ENCODE measurements at places on chromosomes 6 and 20.

- no peak for DNase-seq
Measured at GRCh38 chr6:110098511-110099116, 80.9 kb downstream of the WASF1 start.

- no peak for DNase-seq
Measured at GRCh38 chr20:63167026-63167917, 48.7 kb downstream of the YTHDF1 start.

GRCh38 chr6:167988945-167989841, 8.3 kb upstream of the KIF25 start:
- no peak for DNase-seq

DNA sequence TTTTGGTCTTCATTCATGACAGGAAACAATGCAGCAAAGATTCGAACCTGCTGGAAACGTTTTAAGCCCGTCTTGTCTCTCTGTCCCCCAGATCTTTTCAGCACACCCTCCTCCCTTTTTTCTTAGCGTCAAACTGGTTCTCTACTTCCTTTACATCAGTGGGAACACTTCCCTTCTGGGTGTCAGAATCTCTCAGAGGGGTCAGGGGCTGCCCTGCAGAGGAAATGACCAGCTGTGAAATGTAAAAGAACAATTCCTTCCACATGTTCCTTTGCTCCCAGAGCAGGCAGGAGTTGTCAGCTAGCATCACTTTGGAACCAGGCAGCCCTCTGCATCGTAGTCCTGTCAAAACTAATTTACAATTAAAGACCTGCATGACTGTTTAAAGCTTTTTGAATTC, 619.0 kb downstream of the TFAP2A start:
- DNase-seq: no peak

DNA sequence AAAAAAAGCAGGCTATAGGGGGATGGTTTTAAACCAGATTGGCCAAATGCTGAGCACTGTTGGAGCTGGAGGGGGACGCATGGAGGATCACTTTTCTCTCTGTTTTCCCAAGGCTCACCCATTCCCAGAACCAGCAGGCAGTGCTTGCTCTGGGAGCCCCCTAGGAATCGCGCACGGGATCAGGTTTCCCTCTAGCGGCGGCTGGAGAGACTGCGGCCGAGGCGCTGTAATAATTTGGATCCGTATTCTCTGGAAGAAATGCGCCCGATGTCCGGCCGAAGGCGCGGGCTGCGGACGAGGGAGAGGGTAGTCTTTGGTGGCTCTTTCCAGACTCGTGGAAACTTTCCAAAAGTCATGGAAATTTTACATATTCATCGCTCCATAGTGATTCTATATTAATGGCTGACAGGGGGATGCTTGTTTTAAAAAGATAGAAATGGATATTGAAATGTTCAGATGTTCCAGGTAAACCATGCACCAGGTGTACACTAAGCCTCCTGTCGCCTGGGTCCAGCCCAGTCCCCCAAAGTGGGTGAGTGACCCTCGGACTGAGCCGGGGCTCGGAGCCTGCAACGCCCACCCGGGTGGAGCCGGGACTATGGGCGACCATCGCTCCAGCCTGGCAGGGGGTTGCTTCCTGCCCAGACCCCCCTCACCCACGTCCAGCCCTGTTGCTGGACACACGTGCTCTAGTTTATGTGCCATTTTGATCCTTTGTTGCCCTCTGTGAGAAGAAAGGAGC, 78.7 kb upstream of the PHACTR3 start:
- no peak for DNase-seq

DNA sequence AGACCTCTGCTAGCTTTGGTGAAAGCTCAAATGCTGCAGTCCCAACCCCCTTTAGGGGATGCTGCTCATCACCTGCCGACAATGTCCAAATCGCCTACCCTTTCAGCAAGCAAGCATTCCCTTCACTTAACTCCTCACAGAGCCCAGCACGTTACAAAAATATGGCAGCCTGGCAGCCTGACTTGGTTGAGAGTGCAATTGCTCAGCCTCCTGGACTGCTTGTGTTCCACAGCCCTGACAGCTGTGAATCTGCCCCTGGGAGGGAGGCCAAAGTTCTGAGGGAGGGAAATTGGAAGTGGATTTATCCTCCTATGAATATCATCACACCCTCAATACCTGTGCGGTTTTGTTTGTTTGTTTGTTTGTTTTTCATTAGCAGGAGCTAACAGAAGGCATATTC, 231.0 kb downstream of the HIVEP2 start:
- no peak for DNase-seq

DNA sequence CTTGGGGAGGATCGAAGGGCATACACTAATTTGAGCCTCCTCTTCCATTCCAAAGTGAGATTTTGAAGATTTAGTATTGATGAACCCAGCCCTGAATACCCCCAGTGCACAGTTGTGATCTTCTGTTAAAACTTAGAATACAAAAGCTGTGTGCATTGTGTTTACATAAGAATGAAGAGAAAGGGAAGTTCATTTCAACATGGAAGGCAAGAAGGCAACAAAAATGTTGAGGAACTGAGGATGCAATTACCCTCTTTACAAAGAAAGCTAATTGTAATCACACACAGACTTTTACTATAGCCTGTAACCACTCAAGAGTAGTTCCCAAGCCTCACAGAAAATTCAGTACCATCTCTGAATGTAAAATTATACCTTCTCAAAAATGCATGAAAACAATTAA, 49.3 kb downstream of the GFOD1 start:
- no peak for DNase-seq

- DNase-seq: peak; percentile 36
Measured at GRCh38 chr6:116268589-116269293, 11.0 kb downstream of the TSPYL1 start.

- peak; percentile 24 for DNase-seq
Measured at GRCh38 chr20:6767536-6768227, at the start of gene BMP2. TSS of gene BMP2 (plus strand) at chr20:6767686. CDS start at chr20:6770127, 2,441 bp downstream.
